Right lobe of liver (tissue), 6 donors: ENCODE measurements at places on chromosomes 5 and 9. TPM values are rescaled to one million over a fixed set of nuclear protein-coding genes. Genes with fewer than 3 reads are reported as not detected.

- H3K27ac ChIP-seq, result no peak within 1 kb of the TSS
- no peaks in the 10 kb centered on the region for H3K4me1 ChIP-seq
- peaks cover 10% of the 10 kb centered on the region for H3K27me3 ChIP-seq
- DNase-seq, result peak; percentile 57
- H3K4me3 ChIP-seq, result peak within 1 kb of the TSS; percentile 32
- H3K36me3 ChIP-seq, result no peaks in the 10 kb centered on the region
Measured at GRCh38 chr5:80569961-80570786, at the start of gene ANKRD34B. Gene ANKRD34B, minus strand, starts transcription at chr5:80570280. Its CDS starts 10,261 bp downstream, at chr5:80560019.

GRCh38 chr5:39100851-39101396 lies 26.7 kb upstream of the RICTOR start:
- no peak for DNase-seq
- H3K4me3 ChIP-seq, result no peak overlapping the region
- no peaks in the 10 kb centered on the region for H3K4me1 ChIP-seq
- no peak overlapping the region for H3K27ac ChIP-seq

DNA sequence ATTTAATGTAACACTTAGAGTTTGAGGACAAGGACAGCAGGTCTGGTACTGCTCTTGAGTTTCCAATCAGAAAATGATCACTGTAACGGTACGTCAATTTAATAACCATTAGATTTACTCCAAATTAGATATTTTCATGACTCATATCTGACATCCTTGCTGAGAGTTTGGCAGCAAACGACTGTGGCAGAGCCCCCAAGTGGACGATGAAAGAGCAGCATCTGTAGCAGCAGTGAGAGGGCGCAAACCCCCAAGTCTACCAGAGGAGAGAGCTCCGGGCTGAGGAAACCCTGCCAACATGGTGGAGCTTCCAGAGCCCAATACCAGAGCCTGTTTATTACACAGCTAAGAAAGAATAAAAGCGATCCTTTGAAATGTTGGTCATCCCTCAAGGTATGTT lies 73.2 kb upstream of the EPB41L4A start:
- no peaks in the 10 kb centered on the region for H3K4me1 ChIP-seq
- peak; percentile 69 for DNase-seq
- H3K36me3 ChIP-seq, result no peaks in the 10 kb centered on the region
- H3K27me3 ChIP-seq, result no peaks in the 10 kb centered on the region

DNA sequence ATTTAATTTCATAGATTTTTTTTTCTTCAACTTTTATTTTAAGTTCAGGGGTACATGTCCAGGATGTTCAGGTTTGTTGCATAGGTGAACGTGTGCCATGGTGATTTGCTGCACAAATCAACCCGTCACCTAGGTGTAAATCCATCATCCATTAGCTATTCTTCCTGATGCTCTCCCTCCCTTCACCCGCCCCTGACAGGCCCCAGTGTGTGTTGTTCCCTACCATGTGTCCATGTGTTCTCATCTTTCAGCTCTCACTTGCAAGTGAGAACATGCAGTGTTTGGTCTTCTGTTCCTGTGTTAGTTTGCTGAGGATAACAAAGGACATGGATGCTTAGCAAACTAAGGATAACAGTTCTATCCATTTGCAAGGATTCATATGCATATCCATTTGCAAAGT lies 209.1 kb upstream of the ADCY2 start:
- no peak overlapping the region for H3K27ac ChIP-seq
- H3K4me1 ChIP-seq, result no peaks in the 10 kb centered on the region
- no peaks in the 10 kb centered on the region for H3K36me3 ChIP-seq

DNA sequence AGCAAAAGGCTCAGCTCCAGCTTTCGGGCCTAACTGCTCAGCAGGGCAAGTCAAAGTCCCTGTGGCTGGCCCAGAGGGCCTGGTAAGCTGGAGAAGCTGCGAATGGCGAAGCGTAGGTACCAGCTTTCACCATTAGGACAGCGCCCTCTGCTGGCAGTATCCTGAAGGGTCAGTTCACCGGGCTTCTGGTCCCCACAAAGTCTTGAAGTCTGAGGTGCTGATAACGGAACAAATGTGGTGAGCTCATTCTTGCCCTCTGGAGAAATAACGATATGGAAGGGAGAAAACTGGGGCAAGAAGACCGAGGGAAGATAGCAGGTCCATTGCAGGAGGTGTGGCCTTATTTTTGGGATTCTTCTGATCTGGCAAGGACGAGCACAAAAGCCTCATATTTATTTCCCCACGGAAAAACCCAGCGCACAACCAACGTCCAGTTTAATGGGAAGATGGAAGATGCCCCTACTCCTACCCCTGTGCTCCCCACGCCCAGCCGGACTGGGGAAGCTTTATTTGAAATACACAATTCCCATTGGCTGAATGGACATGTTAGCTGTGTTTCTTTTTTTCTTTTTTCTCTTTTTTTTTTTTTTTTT lies 7.2 kb downstream of the SOWAHA start:
- H3K27ac ChIP-seq, result peak overlapping the region; percentile 11
- no peaks in the 10 kb centered on the region for H3K27me3 ChIP-seq
- no peak overlapping the region for H3K4me3 ChIP-seq
- DNase-seq, result peak; percentile 94
- H3K4me1 ChIP-seq, result no peaks in the 10 kb centered on the region

- H3K4me3 ChIP-seq, result no peak overlapping the region
- no peak for DNase-seq
- no peaks in the 10 kb centered on the region for H3K27me3 ChIP-seq
- H3K36me3 ChIP-seq, result no peaks in the 10 kb centered on the region
- H3K4me1 ChIP-seq, result no peaks in the 10 kb centered on the region
- no peak overlapping the region for H3K27ac ChIP-seq
Measured at GRCh38 chr9:134007571-134007970, 15.4 kb upstream of the VAV2 start.

GRCh38 chr9:33012328-33013069 lies 11.1 kb upstream of the APTX start:
- DNase-seq, result no peak
- no peaks in the 10 kb centered on the region for H3K27me3 ChIP-seq
- no peak overlapping the region for H3K4me3 ChIP-seq

DNA sequence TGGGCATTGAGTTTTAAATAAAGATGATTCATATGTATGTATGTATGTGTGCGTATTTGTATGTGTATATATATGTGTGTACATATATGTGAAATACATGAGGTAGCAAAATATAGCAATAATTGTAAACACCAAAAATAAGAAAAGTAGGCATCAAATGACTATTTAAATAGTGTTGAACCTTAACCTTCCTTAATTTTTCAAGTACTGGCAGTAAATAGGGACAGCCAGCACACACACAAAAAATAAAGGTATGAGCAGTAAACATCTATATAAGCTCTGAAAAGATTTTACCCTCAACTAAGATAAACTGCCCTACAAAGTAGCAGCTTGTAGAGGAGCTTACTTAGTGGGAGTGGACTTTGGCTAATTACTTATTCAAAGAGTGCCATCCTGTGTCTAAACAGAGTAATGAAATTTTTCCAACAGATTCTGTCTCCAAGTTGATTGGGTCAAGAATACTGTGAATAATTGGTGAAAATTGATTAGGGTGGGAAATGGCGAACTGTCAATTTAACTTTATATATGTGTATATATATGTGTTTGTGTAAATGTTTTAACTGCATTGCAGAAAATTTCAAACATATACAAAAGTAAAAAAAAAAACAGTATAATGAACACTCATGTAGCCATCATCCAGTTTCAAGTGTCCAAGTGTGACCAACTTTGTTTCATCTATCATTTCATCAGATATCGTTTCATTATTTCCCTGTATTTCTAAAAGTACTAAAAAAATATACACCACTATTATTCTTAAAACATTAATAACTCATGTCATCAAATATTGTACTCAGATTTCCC lies 2.0 kb upstream of the ADAMTS6 start:
- H3K27me3 ChIP-seq, result no peaks in the 10 kb centered on the region
- H3K4me1 ChIP-seq, result no peaks in the 10 kb centered on the region
- DNase-seq, result no peak
- H3K4me3 ChIP-seq, result peak overlapping the region; percentile 56
- H3K36me3 ChIP-seq, result no peaks in the 10 kb centered on the region

GRCh38 chr9:135992486-135993408 lies 31.6 kb upstream of the UBAC1 start:
- H3K27ac ChIP-seq, result peak overlapping the region; percentile 91
- peak overlapping the region; percentile 17 for H3K4me3 ChIP-seq
- DNase-seq, result peak; percentile 85
- H3K4me1 ChIP-seq, result peaks cover 5% of the 10 kb centered on the region
- no peaks in the 10 kb centered on the region for H3K27me3 ChIP-seq

CCDC192 gene
- total RNA-seq, result not detected

GRCh38 chr5:172395483-172395882 lies 58.8 kb downstream of the SH3PXD2B start:
- DNase-seq, result no peak
- H3K4me1 ChIP-seq, result no peaks in the 10 kb centered on the region
- H3K36me3 ChIP-seq, result no peaks in the 10 kb centered on the region
- H3K4me3 ChIP-seq, result no peak overlapping the region

KIF20A gene
- total RNA-seq, result 0.90 TPM

CAMK4 gene
- 3.6 TPM for total RNA-seq

- no peak overlapping the region for H3K4me3 ChIP-seq
- no peaks in the 10 kb centered on the region for H3K36me3 ChIP-seq
- DNase-seq, result no peak
- H3K27ac ChIP-seq, result no peak overlapping the region
- no peaks in the 10 kb centered on the region for H3K27me3 ChIP-seq
- H3K4me1 ChIP-seq, result no peaks in the 10 kb centered on the region
Measured at GRCh38 chr5:78841767-78842166, 143.3 kb downstream of the ARSB start.

SLC25A2 gene
- 0.31 TPM for total RNA-seq

DNA sequence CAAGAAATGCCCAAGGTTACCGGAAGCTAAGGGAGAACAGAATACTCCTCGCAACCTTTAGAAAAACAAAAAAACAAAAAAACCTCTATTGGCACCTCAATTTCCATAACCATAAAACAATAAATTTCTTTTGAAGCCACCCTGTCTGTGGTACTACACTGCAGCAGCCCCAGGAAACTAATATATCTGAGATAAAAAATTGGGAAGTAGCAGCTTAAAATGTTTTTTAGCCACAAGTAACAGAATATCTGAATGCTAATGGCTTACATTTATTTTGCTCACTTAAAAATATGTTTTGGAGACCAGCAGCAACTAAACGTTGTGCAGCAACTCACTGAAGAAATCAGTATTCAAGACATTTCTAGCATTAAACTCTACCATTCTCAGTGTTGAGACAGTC lies 969.6 kb downstream of the DNAH5 start:
- H3K4me1 ChIP-seq, result no peaks in the 10 kb centered on the region
- H3K4me3 ChIP-seq, result no peak overlapping the region
- DNase-seq, result no peak
- H3K36me3 ChIP-seq, result no peaks in the 10 kb centered on the region
- H3K27me3 ChIP-seq, result no peaks in the 10 kb centered on the region

GRCh38 chr5:154677921-154678320 lies 77.3 kb upstream of the LARP1 start:
- DNase-seq, result no peak
- no peaks in the 10 kb centered on the region for H3K27me3 ChIP-seq
- no peak overlapping the region for H3K27ac ChIP-seq
- H3K36me3 ChIP-seq, result no peaks in the 10 kb centered on the region
- H3K4me1 ChIP-seq, result no peaks in the 10 kb centered on the region

DNA sequence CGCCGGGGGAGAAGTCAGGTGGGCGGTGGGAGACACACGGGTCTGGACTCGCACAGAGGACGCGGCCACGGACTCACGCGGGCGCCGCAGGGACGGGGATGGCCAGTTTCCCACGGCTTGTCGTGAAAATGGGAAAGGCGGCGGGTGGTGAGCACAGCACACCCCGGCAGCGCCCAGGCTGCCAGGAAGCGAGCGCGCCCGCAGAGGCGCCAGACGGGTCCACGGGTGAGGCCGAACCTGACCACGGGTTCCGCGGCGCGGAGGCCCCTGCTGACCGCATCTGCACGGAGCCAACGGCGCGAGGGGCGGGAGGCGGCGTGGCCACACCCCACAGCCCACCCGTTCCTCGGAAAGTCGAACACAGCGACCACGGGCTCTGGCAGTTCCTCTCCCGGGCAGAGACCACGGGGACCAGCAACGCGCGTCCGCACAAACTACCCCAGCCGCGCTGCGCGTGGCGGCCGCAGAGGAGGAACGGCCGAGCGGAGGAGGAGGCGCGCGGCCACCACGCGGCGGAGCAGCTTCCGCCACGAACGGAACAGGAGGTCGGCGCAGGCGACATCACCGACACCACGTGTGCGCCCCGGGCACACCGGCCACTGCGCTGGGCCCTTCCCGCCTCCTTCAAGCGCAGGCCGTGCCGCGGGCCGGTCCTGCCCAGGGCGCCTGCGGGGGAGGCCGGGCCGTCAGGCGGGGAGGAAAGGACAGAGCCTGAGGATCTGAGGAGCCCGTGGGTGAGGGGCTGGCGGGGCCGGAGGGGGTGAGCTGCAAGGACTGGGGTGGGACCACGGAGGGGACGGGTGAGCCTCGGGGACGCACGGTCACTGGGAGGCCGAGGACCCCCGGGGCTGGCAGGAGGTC lies 5.6 kb downstream of the EXD3 start:
- no peaks in the 10 kb centered on the region for H3K4me1 ChIP-seq
- H3K27me3 ChIP-seq, result no peaks in the 10 kb centered on the region
- DNase-seq, result no peak
- no peak overlapping the region for H3K27ac ChIP-seq

FYB1 gene
- 8.2 TPM for total RNA-seq

- no peaks in the 10 kb centered on the region for H3K36me3 ChIP-seq
- H3K4me1 ChIP-seq, result no peaks in the 10 kb centered on the region
- H3K27ac ChIP-seq, result no peak overlapping the region
- no peak for DNase-seq
- H3K4me3 ChIP-seq, result no peak overlapping the region
Measured at GRCh38 chr9:12680757-12681156, 12.4 kb upstream of the TYRP1 start.

DNA sequence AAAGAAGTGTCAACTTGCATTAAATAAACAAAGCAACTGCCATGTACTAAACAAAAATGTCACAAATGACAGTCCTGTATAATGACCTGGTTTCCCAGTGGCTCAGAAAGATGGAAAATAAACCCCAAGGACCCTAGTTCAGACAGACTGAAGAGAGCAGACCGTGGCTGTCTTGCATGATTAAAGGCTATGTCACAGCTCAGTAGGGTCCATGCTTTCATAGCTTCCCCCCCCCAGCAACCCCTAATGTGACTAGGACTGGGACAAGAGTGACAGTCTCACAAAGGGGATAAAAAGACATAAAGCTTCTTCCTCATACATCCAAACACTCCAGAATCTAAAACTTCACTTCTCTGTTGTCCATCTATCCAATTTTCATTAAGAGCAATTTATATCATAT lies 113.6 kb downstream of the NR6A1 start:
- no peaks in the 10 kb centered on the region for H3K36me3 ChIP-seq
- DNase-seq, result no peak
- H3K4me3 ChIP-seq, result no peak overlapping the region
- no peaks in the 10 kb centered on the region for H3K4me1 ChIP-seq
- H3K27ac ChIP-seq, result no peak overlapping the region
